ENCODE measurements at places on chromosomes 6 and 20. TPM values are rescaled to one million over a fixed set of nuclear protein-coding genes. Genes with fewer than 3 reads are reported as not detected.

- H3K36me3 ChIP-seq, result no peaks in the 10 kb centered on the region
- H3K27me3 ChIP-seq, result no peaks in the 10 kb centered on the region
- DNase-seq, result no peak
Observed at GRCh38 chr6:1077478-1078416, 234.2 kb upstream of the FOXQ1 start.

DNA sequence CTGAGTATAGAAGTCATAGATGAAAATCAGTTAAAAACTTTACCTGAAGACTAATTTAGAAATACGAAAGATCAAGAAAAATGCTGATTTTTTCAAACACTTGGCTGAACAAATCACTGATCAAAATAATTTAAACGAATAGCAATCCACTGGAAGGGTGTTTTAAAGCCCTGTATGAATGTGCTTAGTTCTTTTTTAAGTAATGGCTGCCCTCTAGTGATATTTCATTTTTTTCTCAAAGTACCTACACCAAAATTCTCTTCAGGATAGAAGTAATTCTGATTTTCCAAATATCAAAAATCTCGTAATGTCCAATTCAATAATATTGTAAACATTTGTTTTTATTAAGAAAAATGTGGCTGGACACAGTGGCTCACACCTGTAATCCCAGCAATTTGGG, 32.5 kb downstream of the AKAP7 start:
- H3K4me1 ChIP-seq, result no peaks in the 10 kb centered on the region
- H3K4me3 ChIP-seq, result no peak overlapping the region
- no peak overlapping the region for H3K27ac ChIP-seq
- no peaks in the 10 kb centered on the region for H3K36me3 ChIP-seq

DNA sequence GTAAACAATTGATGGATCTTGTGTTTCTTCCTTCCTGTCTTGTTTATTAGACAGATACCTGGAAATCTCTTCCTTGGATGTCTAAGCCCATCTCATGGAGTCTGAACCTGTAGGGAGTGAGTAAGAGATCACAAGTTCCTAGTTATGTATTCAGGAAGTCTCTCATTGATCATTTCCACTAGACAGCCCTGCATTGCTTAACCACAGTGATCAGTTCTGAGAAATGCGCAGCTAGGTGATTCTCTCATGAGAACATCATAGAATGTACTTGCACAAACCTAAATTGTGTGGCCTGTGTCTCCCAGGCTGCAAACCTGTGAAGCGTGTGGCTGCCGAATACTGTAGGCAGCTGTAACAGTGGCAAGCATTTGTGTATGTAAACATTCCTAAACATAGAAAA, 39.1 kb downstream of the FAM120B start:
- no peak overlapping the region for H3K4me3 ChIP-seq
- H3K27ac ChIP-seq, result peak overlapping the region; percentile 52
- peak; percentile 28 for DNase-seq
- no peaks in the 10 kb centered on the region for H3K27me3 ChIP-seq
- peaks cover 31% of the 10 kb centered on the region for H3K4me1 ChIP-seq
- peaks cover 48% of the 10 kb centered on the region for H3K36me3 ChIP-seq

- no peaks in the 10 kb centered on the region for H3K36me3 ChIP-seq
- H3K27ac ChIP-seq, result no peak overlapping the region
- no peaks in the 10 kb centered on the region for H3K4me1 ChIP-seq
- H3K27me3 ChIP-seq, result no peaks in the 10 kb centered on the region
Observed at GRCh38 chr6:44539701-44540355, 152.3 kb downstream of the CDC5L start.

- H3K36me3 ChIP-seq, result peaks cover 2% of the 10 kb centered on the region
- H3K4me3 ChIP-seq, result no peak overlapping the region
- H3K27ac ChIP-seq, result no peak overlapping the region
- no peaks in the 10 kb centered on the region for H3K4me1 ChIP-seq
- DNase-seq, result no peak
- no peaks in the 10 kb centered on the region for H3K27me3 ChIP-seq
Observed at GRCh38 chr6:108502832-108503231, 57.9 kb upstream of the FOXO3 start.

GRCh38 chr6:11653028-11653583, 115.6 kb downstream of the TMEM170B start:
- peaks cover 9% of the 10 kb centered on the region for H3K27me3 ChIP-seq
- DNase-seq, result peak; percentile 71
- H3K4me1 ChIP-seq, result peaks cover 13% of the 10 kb centered on the region
- H3K27ac ChIP-seq, result no peak overlapping the region

Gene TRERF1
- 16.3 TPM for total RNA-seq

Gene RNF217
- total RNA-seq, result 1.1 TPM

Gene GJA1
- not detected for total RNA-seq

Data from activated CD4-positive, alpha-beta memory T cell treated with anti-CD3 and anti-CD28 coated beads for 36 hours (primary cell).